ENCODE measurements at places on chromosomes 6 and 20. TPM values are rescaled to one million over a fixed set of nuclear protein-coding genes. Genes with fewer than 3 reads are reported as not detected.

The RSPO3 gene
- not detected for total RNA-seq

The CARMIL1 gene
- 6.8 TPM for total RNA-seq

DNA sequence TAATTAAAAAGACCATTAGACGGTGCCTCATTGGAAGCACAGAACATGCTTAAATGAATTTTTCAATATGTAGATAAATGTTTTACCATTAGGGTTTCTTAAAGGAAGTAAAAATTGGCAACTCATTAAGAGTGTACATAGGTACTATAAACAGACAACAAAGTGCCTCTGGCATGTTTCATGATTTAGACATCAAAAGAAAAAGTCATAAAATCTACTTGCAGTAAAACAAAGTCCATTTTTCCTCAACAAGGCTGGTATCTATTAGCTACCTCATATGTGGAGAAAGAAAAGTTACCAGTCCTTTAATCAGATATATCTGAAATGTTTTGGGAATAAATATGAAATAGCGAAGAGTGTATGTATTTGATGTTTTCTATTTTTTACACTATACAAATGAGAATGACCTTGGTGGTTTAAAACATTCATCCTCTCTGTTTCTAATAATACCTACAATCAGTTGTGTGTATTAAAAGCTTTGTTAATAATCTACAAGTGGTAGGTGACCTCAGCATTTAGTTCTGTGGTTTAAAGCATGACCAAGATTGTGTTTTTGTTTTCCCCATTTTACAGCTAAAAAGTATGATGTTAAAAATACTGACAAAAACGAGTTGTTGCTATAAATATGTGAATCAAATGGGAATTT is 87.5 kb downstream of the HDGFL1 start:
- DNase-seq: no peak

DNA sequence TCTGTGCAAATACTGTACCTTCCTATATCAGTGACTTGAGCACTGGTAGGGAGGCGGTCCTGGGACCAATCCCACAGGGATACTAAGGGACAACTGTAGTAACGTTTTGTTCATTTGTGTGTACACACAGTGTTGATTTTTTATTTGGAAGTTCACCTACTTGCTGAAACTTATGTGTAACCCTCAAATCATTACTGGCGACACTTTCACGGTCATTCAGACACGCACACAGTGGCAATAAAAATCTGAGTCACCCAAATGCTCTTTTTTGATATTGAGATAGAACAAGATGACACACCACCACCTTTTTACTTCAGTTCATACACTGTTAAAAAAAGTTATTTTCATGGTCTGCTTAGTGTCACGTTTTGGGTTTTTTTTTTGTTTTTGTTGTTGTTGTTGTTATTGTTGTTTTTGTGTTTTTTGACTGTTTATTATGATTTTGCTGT is 79.8 kb downstream of the QKI start:
- peak; percentile 58 for DNase-seq

The SSTR4 gene
- total RNA-seq: not detected

DNA sequence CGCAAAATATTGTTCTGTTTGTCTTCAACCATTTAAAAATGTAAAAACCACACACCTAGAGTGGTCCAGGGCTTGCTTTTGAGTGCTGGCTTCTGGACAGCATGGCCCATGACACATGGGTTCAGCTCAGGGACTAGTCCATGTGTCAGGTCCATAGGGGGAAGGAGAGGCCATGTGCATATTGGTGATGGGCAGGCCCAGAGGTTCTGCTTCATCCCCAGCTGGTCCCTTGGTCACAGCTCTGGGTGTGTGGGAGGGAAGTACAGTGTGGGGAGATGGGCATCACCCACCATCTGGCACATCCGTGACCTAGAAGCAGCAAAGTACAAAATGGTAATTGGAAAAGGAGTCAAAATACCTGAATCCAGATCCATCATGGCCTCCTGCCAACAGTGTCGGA is 50.7 kb downstream of the STK35 start:
- no peak for DNase-seq

The HS3ST5 gene
- total RNA-seq: not detected

DNA sequence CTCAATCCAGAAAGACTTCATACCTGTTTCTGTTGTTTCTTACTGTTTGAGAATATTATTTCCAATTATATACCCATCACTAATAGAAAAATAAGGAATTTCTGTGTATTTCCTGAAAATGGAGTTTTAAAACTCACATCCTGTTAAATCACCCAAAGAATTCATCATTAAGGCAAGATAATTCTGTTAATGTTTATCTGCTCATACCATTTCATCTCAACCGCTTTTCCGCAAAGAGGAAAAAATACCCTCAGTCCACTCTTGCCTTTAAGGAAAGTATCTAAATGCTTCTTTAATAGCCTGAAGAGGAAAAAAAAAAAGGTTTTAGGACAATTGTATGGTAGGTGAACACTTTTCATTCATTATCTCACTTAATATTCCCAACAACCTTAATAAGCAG is 7.3 kb downstream of the TPMT start:
- no peak for DNase-seq

GRCh38 chr20:7272512-7272911 is 505.0 kb downstream of the BMP2 start:
- DNase-seq: no peak

DNA sequence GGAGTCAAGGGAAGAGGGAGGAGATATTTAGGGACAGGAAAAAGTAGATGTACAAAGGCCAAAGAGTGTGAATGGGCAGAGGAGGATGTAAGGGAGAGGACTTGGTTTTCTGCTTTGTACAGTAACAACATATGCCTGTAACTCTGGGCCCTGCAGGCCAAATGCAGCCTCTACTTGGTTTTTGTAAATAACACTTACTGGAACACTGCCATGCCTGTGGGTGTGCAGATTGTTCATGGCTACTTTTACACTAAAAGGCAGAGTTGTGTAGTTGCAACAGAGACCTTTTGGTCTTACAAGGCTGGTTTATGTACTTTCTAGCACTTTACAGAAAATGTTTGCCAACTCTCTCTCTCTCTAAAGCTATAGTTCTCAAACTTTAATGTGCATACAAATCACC is 157.1 kb downstream of the PHACTR1 start:
- peak; percentile 48 for DNase-seq

DNA sequence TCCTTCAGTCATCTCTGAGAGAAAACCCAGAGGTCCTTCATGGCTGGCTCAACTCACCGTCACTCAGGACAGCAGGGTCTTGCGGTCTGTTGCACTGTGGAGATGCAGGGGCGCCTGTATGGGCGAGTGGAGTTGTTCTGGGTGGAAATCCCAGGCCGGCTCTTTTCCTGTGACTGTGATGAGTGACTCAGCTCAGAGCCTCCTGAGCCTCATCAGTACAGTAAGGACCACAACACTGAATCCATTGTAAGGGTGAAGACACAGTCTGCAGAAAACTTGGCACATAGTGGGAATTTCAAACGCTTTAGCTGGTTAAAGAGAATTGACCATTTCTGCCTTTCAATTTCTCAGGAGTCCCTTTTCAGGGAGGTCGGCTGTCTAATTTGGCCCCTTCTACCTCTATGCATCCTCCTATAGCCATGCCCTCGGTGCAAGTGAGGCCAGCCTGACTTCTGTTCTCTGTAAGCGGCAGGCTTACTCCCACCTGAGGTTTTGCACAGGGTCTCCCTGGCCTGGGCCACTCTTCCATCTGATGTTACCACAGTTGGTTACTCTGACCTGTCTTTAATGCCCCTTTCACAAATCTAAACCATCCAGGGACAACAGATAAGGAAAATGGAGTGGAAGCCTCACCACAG is 35.5 kb upstream of the TBXT start:
- DNase-seq: peak; percentile 40

GRCh38 chr6:148790817-148791216 is 44.0 kb downstream of the UST start:
- no peak for DNase-seq

The CAGE1 gene
- not detected for total RNA-seq

Data from RPMI7951 (cell line).